ENCODE measurements at places on chromosomes 2 and 18.

- DNase-seq, result no peak
These were observed 67.4 kb upstream of the HPCAL1 start for GRCh38 chr2:10235099-10235908.

GRCh38 chr2:193475038-193475437 is 1280.3 kb upstream of the TMEFF2 start:
- DNase-seq, result no peak

- no peak for DNase-seq
These were observed 75.0 kb upstream of the PKDCC start for GRCh38 chr2:41972819-41973218.

- DNase-seq, result no peak
These were observed 117.1 kb upstream of the SP5 start for GRCh38 chr2:170598067-170598395.

- DNase-seq, result no peak
These were observed 158.9 kb downstream of the TWIST2 start for GRCh38 chr2:239006622-239007285.

DNA sequence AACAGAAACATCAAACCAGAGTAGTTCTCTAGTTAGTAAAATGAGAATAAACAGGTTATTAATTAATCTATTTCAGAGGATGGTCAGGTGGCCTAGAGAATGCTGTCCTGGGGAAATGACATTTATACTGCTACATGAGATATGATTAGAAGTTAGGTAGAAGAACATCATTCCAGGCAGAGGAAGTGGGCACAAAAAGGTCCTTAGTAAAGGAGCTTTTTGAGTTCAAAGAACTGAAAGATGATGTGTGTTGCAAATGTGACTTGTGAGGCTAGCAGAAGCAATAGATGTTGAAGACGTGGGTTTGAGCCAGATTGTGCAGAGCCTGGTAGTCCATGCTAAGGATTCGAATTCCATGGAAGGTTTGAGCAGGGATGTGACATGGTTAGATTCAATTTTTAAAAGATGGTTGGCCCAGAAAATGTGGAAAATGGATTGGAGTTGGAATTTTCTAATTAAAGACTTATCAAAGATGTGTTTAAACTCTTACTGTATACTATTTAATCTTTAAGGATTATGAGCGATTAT is 34.2 kb downstream of the RAB10 start:
- no peak for DNase-seq

GRCh38 chr2:205738117-205738968 is 56.0 kb downstream of the NRP2 start:
- no peak for DNase-seq

- DNase-seq, result no peak
These were observed 150.6 kb upstream of the EPC2 start for GRCh38 chr2:148493822-148494563.

DNA sequence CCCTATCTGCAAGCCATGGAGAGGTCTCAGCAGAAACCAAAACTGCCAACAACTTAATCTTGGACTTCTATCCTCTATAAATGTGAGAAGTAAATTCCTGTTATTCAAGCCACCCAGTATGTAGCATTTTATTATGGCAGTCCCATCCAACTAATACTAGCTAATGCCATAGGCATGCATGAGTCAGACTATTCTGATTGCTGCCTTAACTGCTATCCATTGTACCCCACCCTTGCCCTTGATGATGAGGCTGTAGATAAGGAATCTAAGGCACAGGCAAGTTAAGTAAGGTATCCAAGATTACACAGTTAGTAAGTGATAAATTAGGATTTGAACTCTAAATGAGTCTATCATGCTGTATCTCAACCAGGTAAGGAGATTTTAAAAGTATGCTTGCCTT is 223.0 kb downstream of the UBE2E3 start:
- no peak for DNase-seq

DNA sequence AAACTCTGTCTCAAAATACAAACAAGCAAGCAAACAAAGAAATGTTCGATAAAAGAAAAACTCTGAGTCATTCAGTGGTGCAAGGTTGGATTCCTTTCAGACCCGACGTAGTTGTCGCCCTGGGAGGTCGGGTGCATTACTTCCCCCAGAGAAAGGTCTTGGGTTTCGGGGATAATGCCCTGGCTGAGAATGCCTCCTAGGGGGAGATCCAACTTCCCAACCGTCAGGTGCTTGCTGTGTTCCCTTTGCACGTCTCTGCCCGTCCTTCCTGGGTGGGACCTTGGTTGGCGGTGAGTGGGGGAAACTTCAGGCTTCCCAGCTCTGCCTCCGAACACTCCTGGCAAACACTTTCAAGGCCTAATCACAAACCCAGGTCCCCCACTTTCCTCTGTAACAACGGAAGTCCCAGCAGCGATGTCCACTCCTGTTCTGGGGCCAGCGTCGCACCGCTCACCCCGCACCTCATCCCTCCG is 609 bp downstream of the TPGS2 start:
- no peak for DNase-seq

- no peak for DNase-seq
These were observed 8.2 kb upstream of the FAM98A start for GRCh38 chr2:33607251-33607721.

DNA sequence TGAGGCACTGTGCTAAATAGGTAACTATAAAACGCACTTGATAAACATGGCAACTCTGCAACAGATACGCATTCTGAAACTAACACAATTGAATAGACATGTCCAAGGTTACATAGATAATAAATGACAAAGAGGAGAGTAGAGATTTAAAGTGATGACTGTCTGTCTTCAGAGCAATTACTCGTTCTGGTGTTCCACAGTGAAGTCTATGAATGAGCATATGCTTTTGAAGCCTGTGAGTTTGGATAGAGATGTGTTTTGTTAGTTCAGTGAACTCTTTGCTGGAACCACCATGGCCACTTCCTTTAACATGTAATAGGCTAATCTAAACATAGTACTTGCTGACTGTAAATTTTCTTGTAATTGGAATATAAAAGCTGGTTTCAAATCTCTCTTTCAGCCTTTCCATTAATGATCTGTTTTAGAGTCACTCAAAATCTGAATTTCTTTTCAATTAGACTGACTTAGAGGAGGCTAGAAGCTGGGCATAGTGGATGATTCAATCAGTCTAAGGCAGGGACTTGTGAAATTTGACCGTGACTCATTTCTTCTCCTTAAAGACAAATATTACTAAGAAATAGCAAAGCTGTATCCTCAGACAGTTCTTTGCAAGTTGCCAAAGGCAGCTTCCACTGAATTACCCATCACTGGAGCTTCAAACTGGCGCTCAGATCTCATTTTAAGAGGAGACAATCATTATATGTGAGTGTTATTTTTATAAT is 1130.1 kb upstream of the CELF4 start:
- DNase-seq, result no peak

GRCh38 chr2:27664154-27664574 is 475 bp downstream of the SLC4A1AP start:
- DNase-seq, result no peak

DNA sequence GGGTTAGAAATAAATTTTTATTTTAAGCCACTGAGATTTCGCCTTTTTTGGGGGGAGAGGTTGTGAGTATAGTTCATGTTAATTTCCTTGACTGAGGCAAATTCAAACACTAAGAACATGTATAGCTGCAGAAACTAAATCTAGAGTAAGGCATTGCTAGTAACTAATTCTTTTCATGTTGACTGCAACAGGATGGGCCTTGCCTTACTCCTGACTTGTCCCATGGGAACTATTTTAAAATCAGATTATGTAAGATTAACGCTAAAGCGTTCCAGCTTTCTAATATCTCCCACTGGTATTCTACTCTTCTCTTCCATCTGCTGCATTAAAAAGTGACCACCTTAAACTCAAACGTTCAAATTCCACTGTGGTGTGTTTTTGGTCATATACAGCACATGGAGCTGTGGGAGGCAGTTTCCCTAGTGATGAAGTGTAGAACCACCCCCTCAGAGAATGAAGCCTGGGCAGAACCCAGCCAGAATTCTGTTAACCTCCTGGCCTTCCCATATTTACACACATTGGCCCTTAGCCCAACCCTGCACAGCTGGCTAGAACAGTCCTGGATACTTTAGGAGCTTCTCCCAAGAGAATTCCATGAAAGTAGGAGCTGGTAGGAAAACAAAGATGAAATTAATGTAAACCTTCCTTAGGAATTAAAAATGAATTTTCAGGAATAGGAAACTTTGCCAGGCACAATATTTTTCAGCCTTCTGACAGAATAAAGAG is 687.8 kb downstream of the SLC4A3 start:
- DNase-seq, result no peak

GRCh38 chr2:118443596-118443995 is 355.3 kb downstream of the INSIG2 start:
- DNase-seq, result no peak

GRCh38 chr18:43914018-43914417 is 636.7 kb upstream of the SYT4 start:
- peak; percentile 30 for DNase-seq

GRCh38 chr2:234204480-234204879 is 154.0 kb downstream of the SPP2 start:
- no peak for DNase-seq

GRCh38 chr2:8576525-8577167 is 105.2 kb upstream of the ID2 start:
- no peak for DNase-seq

GRCh38 chr2:162422894-162423293 is 79.0 kb downstream of the GCA start:
- DNase-seq, result no peak

DNA sequence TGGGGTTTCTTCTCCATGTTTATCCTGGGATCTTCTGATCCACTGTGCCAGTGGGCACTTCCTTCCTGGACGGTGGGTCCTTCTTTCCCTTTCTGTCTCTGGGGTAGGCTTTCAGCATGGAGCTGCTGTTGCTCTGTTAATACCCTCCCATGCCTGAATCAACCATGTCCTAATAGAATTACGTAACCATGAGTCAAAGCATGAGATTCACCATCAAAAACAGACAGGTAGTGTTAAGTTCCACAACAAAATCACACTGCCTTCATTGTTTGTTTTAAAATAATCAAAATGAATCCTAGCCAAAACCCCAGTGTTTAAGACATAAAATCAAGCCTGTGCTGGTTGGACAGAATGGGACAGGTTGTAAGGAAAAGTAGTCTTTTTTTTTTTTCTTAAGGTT is 37.5 kb downstream of the GNAL start:
- no peak for DNase-seq

GRCh38 chr2:230327418-230328154 is 593 bp downstream of the SP140L start:
- DNase-seq, result no peak

DNA sequence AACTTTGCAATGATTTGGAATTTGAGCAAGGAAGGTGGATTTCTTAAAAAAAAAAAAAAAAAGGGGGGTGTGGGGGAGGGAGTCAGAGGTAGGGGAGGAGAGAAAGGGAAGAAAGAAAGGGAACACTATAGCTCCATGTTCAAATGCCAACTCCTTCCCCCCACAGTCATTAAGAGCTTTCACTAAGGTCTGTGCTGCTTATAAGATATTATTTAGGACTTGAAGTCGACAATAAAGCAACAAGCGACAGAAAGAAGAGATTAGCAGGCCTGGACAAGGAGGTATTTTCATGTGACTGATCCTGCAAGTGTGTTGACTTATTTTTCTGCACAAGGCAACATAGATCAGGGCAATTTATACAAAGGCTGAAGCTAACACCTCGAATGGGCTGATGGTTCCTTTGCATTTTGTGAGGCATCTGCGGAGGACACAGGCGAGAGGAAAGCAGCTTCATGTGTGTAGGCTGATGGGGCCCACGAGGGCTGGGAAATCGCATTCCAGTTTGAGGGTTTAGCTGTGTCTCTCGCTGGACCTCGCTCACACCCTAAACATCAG is 382.0 kb downstream of the SOX11 start:
- peak; percentile 62 for DNase-seq

- no peak for DNase-seq
These were observed 45.5 kb downstream of the RAB12 start for GRCh38 chr18:8654503-8655451.

GRCh38 chr2:176080540-176081375 is 3.0 kb downstream of the EVX2 start:
- peak; percentile 85 for DNase-seq

DNA sequence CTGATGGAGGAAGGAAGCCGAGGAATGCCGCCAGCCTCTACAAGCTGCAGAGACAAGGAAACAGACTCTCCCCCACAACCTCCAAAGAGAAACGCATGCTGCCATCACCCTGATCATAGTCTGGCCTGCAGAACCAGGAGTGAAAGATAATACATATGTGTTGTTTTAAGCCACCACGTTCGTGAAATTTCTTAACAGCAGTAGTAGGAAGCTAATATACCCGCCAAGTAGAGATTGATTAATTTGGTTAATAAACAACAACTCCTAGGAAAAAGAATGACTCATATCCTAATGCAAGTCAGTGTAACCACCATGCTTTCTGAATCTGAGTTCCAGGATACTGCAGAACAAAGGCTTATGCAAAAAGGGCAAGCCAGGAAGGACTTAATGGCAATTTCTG is 36.6 kb downstream of the LONRF2 start:
- no peak for DNase-seq

DNA sequence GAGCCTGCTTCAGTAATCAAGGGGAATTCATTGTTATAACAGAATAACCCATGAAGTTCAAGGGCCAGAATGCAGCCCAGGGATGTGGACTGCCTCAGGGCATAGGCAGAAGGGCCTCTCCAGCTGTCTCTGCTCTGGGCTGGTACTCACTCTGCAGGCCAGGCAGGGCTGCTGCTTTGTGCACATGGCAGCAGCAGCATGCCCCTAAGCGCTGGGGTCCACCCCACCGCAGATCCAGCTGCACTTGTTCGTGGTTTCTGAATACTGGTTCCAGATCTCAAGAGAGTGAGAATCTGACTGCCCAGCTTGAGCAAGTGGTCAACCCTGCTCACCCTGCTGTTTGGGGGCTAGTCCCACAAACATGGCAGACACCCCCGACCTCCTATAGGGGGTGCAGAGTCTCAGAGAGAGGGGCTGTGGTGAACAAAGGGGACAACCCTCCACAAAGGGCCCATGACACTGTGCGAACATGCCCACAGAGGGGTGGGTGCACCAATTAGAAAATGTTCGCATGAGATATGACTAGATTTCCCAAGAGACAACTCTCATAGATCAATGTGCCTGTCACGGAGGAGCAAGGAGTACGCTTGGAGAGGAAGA is 87.3 kb downstream of the ACTR3 start:
- no peak for DNase-seq

GRCh38 chr2:111663471-111664274 is 220.3 kb downstream of the ANAPC1 start:
- DNase-seq, result no peak

GRCh38 chr2:33288011-33288410 is 188.4 kb upstream of the RASGRP3 start:
- DNase-seq, result no peak

DNA sequence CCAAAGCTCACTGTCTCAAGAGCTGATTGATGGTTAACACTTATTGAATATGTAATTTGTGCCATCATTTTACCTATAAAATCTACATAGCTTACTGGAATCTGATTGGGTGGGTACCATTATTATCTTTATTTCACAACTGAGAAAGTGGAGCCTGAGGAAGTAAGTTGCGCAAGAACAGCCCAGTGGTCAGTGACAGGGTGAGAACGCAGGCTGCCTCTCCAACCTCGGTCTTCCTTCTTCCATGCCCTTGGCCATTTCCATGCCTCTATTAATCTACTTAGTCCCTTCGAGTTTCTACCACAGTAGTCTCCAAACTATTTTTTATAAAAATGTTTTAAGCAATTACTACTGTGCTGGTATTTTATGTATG is 390.9 kb upstream of the VWC2L start:
- no peak for DNase-seq

- no peak for DNase-seq
These were observed 591.9 kb downstream of the SLC4A3 start for GRCh38 chr2:220219371-220219770.

GRCh38 chr2:109317471-109318095 is 188.6 kb downstream of the SH3RF3 start:
- DNase-seq, result no peak
